ENCODE measurements at places on chromosomes 16 and 17.
A peak's percentile ranks its signal among the peaks of the same experiment; 100 is the strongest.

DNA sequence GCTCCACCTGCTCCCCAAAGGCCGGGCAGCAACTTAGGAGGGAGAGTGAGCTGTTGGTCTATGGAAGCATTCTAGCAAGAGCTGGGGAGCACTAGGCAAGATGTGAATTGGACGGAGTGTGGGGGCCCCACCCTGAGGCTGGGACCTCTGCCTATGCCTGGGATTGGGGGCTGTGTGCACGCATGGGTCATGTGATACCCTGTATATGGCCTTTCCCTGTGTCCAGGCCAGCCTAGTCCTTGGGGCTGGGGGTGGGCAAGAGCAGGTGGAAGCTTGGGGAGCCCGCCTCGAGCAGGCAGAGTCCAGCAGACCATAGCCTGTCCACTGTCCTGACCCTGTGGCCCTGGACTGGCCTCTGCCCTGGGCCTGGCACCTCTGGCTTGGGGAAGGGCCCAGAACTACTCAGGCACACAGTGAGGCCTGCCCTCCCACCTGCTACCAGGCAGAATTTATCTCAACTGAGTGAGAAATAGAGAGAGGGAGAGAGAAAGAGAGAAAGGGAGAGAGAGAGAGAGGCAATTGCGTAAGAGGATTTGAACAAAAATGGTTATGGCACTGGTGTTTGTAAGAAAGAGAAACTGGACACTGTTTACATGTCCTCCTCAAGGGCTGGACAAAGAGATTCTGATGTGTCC, 19.1 kb downstream of the PDP2 start:
- DNase-seq, result no peak

DNA sequence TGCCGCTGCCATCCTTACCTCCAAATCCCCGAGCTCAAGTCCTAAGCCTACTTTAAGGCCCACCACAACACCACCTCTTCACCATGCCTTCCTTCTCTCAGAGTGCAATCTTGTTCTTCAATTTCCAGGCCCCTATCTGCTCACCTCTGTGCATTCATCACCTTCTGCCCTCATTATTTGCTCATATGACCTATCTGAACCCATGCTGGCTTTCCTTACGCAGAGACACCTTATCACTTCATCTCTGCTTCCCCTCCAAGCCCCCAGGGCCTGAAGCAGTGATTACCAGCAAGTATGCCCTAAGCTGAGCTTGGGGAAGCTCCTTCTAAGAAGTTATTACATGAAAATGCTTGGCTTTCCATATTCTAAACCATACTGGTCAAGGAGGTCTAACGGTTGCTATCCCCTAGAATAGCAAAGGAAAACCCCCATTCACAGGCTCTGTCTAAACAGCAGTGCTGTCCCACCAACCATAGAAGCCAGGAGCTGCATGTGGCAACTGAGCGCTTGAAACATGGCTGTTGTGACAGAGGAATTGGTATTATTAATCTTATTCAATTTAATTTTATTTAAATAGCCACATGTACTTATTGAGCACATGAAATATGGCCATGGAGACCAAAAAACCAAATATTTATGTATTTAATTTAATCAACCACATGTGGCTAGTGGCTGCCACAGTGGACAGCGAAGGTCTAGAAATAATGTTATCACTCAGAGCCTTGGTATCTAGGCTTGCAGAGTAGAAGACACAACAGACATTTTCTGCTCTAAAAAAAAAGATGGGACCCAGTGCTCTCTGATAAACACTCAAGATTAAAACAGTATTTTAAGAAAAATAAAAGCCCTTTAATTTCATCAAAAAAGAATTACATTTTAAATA, 13.9 kb downstream of the USP7 start:
- no peak for DNase-seq

GRCh38 chr16:77387815-77388209, 47.0 kb downstream of the ADAMTS18 start:
- no peak for DNase-seq

DNA sequence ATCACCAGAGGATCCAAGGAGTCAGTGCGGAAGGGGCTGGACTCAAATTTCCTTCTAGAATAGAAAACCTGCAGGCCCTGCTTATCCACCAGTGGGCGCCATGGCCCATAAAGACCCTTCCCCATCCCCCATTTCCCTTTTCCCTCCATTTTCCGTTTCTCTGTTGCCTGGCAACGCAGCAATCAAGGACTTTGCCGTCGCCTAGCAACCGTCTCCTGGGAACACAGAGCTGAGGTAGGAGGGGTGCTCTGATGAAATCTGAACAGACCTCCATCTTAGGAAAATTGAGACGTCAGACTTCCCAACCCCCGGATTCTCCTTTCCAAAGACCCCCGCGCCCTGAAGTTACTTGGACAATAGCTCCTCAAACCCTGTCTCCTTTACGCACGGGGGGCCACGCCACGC, 5.7 kb downstream of the DLG4 start:
- peak; percentile 72 for DNase-seq

DNA sequence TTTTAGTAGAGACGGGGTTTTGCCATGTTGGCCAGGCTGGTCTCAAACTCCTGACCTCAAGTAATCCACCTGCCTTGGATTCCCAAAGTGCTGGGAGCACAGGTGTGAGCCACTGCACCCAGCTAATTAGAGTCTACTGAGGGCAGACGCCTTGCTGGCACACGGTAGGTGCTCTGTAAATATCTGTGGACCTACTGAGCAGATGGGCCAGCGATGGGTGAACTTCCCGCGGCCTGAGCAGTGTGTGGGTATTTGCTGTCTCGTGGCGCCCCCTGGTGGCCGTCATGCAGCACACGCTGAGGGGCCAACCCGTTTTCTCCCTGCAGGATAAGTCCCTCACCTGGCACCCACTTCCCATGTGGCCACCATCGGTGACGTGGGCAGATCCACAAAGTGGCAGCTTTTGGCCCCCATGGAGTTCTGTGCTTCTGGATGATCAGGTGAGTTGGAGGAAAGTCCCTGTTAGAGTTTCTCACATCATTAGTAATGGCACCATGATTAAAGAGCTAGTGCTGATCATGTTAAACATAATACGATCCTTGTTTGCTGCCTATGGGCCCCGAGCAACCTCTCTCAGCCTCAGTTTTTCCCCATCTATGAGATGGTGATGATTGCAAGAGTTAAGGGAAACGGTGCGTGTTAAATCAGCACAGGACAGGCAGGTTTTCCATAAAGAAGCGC, 40.7 kb downstream of the ZDHHC7 start:
- peak; percentile 37 for DNase-seq

DNA sequence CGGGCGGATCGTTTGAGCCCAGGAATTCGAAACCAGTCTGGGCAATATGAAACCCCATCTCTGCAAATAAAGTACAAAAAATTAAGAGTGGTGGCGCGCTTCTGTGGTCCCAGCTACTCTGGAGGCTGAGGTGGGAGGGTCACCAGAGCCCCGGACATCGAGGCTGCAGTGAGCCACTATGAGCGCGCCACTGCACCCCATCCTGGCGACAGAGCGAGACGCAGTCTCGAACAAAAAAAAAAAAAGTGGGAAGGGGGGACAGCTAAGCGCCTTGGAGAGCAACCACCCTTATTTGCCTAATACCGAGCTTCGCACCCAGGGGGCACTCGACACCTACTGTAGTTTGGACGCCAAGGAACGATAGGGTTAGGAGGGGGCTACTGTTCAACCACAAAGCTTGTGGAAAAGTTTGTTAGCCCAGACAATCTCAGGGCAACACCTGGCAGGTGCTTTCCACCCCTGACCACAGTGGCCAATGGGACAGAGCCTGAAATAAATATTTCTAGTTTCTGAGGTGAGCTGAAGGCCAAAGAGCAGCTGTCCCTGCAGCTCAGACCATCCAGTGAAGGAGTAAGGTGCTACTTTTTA, 847 bp upstream of the PSMC3IP start:
- DNase-seq, result peak; percentile 21

DNA sequence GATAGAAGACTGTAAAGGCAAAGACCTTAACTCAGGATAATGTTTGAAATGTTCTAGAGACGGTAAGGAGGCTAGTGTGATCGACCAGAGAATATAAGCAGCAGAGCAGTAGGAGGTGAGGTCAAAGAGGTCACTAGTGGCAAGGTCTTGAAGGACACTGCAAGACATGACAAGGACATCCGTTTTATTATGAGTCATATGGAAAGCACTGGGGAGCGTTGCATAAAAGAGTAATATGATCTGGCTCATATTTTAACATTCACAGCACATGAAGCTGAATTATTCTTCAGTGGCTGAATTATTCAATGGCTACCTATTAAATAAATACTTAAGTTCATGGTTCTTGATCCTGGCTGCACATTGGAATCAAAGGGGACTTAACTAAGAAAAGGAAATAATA, 123.7 kb downstream of the SOX9 start:
- DNase-seq, result no peak

DNA sequence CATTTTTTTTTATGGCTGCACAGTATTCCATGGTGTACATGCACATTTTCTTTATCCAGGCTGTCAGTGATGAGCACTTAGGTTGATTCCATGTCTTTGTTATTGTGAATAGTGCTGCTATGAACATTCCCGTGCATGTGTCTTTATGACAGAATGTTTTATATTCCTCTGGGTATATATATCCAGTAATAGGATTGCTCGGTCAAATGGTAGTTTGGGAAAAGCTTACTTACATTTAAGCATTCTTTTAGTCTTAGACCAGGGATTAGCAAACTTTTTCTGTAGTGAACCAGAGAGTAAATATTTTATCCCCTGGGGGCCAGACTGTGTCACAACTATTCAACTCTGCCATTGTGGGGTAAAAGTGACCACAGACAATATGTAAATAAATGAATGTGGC, 40.2 kb downstream of the MED13 start:
- DNase-seq, result no peak

All from activated naive CD4-positive, alpha-beta T cell (primary cell).